ENCODE measurements at places on chromosomes 6 and 20.

DNA sequence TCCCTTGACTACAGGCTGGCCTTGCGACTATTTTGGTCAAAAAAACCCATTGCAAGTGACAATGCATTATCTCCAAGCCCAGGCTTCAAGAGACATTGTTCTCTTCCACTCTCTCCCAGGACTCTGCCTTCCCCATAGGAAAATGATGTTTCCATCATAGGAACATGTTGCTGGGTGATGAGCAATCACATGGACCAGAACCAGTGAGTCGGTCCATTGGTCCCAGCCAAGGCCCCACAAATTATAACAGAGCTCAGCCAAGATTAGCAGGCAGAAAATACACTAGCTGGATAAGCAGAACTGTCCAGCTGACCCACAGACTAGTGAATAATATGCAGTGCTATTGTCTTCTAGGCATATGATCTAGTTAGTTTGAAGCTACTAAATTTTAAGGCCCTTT, 27.4 kb downstream of the TENT5A start:
- DNase-seq: no peak

DNA sequence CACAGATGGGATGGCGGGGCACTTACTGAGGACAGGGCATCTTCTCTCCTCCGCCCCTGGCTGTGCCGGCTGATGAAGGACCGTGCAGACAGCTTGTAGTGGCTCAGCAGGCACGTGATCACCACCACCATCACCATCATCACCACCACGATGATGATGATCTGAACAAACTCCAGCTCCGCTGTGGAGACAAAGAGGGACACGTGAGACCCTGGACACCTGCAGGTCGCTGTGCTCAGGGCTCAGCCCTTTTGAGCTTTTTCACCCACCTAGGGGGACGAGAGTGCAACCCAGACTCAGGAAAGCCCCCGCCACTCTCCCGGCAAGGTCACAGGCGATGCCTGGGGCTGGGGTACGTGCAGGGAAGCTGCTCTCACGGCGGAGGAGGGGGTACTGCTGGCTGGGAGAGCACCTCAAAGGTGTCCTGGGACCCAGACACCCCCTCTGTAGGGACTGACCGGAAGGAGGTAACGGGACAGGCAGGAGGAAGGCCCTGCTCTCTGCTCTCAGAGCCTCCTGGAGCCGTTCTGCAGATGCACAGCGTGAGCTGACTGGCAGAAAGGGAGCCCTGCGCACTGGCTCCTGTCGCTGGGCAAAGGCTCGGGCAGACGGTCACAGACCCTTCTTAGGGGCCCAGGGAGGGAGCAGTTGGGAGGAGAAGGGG, 39.4 kb upstream of the ZBP1 start:
- DNase-seq: no peak

GRCh38 chr6:136990754-136991153, 54.0 kb downstream of the IL20RA start:
- DNase-seq: peak; percentile 44

- DNase-seq: peak; percentile 97
Observed at GRCh38 chr6:6699741-6700367, 111.3 kb downstream of the LY86 start.

DNA sequence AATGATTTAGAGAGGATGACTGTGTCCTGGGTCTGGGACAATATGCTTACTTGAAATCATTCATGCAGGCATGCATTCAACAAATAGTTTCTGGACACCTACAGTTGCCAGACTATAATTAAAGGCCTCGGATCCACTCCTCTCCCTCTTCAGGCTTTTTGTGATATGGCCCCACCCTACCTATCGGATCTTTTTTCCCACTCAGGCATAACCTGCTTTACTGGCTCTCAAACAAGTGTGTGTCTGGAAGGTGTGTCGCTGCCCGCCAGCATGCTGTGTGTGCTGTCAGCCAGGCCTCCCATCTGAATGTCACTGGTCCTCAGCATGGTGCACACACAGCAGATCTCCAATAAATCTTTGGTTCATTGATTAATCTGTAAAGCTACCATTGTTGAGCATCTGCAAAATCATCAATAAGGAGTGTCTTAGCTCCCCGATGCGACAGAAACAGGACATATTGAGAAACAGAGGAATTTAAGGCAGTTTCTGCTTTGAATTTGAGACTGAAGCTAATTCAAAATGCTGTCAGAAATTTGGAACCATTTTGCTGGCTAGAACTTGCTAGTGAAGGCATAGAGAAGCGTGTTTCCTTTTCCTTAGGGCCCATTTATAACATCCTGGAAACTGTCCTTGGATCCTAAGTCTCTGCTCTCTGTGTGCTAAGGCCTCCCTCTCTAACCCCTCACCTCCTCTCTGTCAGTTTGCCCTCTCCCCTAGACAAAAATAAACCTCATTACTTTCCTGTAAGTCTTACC, 23.5 kb upstream of the CCN6 start:
- no peak for DNase-seq

DNA sequence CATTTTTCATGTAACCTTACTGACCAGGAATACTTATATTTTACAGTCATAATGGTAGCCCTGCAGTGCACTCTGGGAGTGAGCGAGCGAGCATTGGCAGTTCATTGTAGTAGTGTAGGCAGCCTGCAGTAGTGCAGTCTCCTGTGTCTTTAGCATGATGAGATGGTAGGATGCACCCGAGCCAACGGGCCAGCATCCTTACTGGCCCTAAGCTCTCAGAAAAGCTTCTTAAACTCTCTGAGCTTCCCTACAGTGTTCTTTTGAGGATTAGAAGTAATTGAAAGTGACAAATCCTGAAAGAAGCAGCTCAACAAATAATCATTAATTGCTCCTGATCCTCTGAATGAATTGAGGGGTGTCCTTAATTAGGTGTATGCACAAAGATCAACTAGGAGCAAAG, 20.9 kb downstream of the SLC9A8 start:
- DNase-seq: no peak

DNA sequence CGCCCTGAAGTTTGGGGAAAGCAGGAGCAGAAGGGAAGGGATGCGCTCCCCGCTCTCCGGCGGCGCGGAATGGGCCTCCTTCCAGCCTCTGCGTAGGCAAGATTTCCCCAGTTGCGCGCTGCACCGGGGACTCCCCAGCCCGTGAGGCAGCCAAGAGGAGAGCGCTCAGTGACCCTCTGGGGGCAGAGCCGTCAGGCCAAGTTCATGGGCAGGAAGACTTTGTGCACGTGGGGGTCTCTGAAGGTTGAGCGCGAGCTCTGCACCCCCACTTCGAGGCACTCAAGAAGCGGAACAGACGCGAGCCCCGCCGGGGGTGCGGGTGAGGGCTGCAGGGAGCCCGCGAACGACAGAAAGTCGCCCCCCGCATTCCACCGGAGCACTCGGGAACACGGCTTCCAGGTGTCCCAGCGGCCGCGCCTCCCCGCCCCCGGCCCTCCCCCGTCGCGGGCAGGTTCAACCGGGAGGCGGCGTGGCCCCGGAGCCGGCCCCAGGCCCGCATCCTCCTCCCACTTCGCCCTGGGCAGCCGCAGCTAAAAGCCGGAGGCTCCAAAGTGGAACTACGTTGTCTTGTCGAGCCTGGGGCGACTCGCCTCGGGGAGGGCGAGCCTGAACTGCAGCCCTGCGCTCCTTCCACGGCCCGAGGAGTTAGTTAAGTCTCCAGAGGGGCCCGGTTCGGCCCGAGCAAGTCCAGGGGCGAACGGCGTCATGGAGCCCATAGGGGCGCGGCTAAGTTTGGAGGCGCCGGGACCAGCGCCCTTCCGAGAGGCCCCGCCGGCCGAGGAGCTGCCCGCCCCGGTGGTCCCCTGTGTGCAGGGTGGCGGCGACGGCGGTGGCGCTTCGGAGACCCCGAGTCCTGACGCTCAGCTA, at the start of gene PPP1R3G:
TSS of gene PPP1R3G (plus strand) at position 561 of the 867 bp plus-strand sequence. CDS start at position 706, 145 bp downstream.
- peak; percentile 63 for DNase-seq

DNA sequence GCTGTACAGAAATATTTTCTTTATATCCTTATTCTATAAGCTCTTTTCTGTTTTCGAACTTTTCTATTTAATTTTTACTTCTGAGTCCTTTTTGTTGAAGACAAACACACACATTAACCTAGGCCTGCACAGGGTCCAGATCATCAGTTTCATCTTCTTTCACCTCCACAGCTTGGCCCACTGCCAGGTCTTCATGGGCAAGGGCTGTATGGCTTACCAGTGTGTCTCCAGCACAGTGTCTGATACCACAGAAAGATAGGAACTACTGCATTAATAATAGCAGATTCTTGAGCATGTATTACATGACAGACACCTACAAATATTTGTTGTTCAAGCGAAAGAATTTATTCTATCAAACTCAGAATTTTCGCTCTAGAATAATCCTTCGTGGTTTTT, 24.4 kb downstream of the QKI start:
- no peak for DNase-seq

GRCh38 chr6:1001655-1002349, 308.9 kb upstream of the EXOC2 start:
- no peak for DNase-seq

GRCh38 chr6:21478411-21478810, 115.1 kb upstream of the SOX4 start:
- no peak for DNase-seq

GRCh38 chr20:48186915-48187314, 401.6 kb upstream of the SULF2 start:
- DNase-seq: no peak

- no peak for DNase-seq
Observed at GRCh38 chr6:10140824-10141223, 274.1 kb downstream of the TFAP2A start.

- no peak for DNase-seq
Observed at GRCh38 chr6:111699123-111699522, 93.4 kb upstream of the TRAF3IP2 start.

DNA sequence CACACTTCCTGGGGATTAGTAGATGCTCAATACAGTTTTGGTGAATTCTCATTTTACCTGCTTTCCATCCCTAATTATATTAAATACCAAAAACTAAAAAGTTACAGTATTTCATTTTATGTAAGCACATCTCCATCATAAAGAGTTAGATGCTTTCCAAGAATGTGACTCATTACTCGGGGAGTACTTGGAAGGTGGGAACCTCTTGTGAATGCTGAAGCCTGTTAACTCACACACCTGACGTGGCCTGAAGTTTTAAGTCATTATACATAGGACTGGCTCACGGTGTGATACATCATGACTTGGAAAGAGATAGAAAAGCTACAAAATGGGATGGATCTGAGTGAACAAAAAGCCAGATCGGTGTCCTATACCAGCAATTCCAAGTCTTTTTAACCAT, 2.2 kb upstream of the OSER1 start:
- no peak for DNase-seq

- no peak for DNase-seq
Observed at GRCh38 chr20:63885264-63886053, 9.5 kb upstream of the DNAJC5 start.

GRCh38 chr6:145483191-145483996, 251.9 kb downstream of the EPM2A start:
- no peak for DNase-seq

GRCh38 chr6:83311231-83311630, 118.1 kb downstream of the RWDD2A start:
- DNase-seq: peak; percentile 58

GRCh38 chr6:33959661-33960344, 156.0 kb upstream of the MLN start:
- no peak for DNase-seq

DNA sequence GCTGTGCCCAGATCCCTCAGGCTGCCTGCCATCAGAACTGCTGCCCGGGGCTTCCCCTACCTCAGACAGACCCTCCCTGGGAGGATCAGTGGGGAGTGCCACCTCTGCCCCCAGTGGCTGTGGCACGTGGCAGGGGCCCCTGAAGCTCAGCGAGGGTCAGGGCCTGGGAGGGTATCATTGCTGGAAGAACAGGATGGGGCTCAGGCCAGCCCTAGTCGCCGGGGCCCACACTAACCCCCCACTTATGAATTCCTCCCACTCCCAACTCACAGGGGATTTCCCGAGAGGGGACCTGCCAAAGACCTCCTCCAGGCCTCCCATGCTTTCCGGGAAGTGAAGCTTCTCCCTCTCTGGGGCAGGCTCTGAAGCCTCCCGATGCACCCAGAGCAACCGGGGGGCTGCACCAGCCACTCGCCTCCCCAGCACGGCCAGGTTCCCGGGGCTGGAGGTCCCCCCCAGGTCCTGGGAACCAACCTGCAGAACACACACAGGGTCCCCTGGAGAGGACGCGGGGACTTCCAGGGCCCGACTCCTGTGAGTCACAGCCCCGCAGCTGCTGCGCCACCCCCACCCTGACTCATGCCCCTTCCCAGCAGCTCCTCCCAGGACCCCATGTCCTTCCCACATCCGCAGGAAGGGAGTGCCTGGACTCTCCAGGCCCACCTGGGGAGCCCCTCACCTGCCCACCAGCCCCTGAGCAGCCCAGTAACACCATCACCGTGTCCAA, 2.5 kb downstream of the TNFRSF6B start:
- DNase-seq: peak; percentile 89

GRCh38 chr20:51562332-51563173, 20.0 kb upstream of the NFATC2 start:
- peak; percentile 95 for DNase-seq

DNA sequence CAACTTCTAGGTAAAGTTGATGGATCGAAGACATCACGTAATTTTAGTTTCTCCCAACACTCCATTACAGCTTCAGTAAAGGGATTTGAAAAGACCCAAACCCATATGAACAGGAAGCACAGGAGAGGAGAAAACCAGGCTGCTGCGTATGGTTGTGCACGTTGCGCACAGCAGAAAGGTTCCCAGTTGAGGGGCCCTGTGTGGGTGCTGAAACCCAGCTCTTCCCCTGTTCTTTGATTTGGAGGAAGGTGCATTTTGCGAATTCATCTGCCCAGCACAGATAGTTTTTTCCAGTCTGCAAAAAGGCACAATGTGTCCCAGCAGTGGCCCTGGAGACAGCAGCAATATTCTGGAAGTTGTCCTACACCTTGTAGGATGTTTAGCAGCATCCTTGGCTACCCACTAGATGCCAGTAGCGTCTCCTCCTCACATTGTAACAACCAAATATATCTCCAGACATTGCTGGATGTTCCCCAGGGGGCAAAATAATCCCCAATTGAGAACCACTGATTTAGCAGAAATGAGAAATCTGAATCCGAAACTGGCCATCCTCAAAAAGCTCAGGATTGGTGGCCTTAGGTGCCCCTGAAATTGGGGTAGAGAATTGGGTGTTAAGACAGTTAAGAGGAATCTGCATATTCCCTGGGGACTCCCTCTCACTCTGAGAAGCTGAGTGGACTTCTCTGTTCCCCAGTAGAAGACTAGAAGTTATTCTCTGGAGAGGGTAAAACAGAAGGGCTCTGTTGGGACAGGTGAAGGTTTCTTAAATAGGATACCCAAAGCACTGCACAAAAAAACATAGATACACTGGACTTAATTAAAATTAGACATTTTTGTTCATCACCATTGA, 12.2 kb downstream of the SUN5 start:
- no peak for DNase-seq

DNA sequence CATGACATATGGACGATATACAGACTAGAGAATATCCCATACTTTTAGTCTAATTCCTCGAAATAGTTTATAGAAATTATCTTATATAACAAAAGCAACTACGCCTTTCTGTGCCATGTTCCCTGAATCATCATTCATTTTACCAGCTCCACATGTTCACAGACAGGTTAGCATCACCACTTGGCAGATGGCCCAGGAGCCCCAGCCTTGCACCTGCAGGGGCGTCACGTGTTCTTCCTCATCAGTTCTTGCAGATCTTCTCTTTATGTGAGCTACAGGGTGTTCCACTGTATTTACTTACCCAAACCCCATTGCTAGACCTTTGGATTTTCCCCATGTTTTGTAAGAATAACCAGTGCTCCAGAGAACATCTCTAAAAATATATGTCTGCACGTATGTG, 12.6 kb upstream of the BNIP5 start:
- no peak for DNase-seq
